HTR-8/SVneo (cell line): ENCODE measurements at places on chromosomes 2 and 18.

- no peak for DNase-seq
Observed at GRCh38 chr2:40371525-40372282, 80.2 kb downstream of the SLC8A1 start.

GRCh38 chr2:19176977-19177376, 181.4 kb downstream of the OSR1 start:
- DNase-seq = peak; percentile 21

GRCh38 chr2:70469435-70469834, 84.2 kb downstream of the TGFA start:
- no peak for DNase-seq

DNA sequence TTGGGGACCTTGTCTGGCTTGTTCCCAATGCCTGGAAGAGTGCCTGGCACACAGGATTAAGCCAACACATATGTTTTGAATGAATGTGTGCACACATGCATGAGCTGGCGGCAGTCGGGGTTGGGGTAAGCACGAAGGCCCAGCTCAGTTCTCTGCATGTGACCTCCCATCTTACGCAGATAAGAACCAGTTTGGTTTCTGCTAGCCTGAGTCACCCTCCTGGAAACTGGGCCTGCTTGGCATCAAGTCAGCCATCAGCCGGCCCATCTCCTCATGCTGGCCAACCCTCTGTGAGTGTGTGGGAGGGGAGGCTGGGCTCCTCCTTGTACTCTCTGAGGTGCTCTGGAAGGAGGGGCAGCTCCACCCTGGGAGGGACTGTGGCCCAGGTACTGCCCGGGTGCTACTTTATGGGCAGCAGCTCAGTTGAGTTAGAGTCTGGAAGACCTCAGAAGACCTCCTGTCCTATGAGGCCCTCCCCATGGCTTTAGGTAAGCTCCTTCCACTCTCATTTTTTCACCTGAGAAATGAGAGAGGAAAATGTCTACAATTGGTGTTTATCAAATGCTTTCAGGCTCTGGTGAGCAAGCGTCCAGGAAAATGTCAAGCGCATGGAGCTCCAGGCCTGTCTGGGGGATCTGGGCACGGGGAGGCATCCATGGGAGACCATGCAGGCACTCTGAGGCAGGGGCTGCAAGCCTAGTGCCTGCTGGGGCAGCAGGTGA, 9.7 kb upstream of the IL1RN start:
- no peak for DNase-seq

DNA sequence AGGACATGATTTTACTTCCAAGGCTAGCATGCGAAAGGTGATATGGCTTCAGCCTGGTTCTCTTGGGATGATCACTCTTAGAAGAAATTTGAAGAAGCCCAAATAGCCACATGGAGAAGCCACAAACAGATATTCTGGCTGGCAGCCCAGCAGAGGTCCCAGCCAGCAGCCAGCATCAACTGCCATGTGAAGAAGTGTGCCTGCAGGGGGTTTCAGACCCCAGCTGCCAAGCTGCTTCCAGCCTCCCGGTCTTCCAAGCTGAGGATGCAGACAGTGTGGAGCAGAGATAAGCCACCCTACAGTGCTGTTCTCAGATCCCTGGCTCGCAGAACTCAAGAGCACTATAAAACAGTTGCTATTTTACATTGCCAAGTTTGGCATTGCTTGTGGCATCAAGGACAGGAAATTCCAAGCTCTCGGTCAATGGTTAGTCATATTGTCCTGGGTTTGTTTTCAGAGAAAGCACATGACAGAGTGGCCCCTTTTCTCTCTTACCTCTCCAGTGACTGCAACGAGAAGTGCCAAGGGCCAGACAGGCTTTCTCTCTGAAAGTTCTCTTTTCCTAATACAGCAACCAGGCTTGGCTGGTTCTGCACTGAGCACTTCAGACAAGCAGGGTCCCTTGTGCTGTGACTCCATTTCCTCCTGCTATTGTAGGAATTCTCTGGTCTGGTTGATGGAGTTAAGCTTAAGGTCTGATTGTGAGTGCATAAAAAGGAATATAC, 223.7 kb downstream of the ANKRD30B start:
- DNase-seq = peak; percentile 41
